ENCODE measurements at places on chromosomes 4 and X.

DNA sequence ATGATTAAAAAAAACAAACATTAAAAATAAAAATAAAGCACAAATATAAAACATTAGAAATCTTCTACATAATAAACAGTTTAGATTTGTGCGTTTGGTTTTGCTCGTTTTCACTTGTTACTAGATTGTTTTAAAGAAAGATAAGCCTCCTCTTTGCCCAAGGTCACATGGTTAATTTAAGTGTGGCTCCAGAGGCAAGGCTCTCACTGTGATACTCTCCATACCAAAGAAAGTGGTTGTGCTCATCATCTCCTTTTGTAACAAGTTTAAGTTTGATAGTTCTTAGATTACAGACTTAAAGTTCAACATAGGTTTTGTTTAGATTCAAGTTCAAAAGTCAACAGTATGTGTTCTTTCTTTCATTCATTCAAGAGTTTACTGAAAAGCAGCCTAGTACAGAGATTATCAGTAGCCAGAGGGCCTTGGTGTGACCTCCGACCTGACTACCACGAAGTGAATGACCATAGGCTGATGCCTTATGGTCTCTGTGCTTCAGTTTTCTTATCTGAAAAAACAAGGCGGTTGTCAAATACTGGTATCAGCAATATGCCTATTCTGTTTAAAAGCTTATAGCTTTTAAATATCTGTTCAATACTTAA lies 133.2 kb downstream of the ZAR1 start:
- H3K36me3 ChIP-seq, result peaks cover 19% of the 10 kb centered on the region
- H3K4me3 ChIP-seq, result no peak overlapping the region
- no peaks in the 10 kb centered on the region for H3K27me3 ChIP-seq
- no peak for DNase-seq

- DNase-seq, result peak; percentile 13
- H3K4me1 ChIP-seq, result peaks cover 14% of the 10 kb centered on the region
- H3K36me3 ChIP-seq, result no peaks in the 10 kb centered on the region
- H3K27me3 ChIP-seq, result no peaks in the 10 kb centered on the region
Observed at GRCh38 chr4:82905205-82905604, 4.7 kb downstream of the THAP9 start.

- H3K4me3 ChIP-seq, result no peak overlapping the region
- DNase-seq, result no peak
- H3K27me3 ChIP-seq, result peaks cover 21% of the 10 kb centered on the region
- H3K4me1 ChIP-seq, result peaks cover 11% of the 10 kb centered on the region
Observed at GRCh38 chr4:10032625-10033024, 11.3 kb upstream of the SLC2A9 start.

GRCh38 chr4:1309261-1310010 lies 19.7 kb downstream of the MAEA start:
- H3K27me3 ChIP-seq, result no peaks in the 10 kb centered on the region
- peak overlapping the region; percentile 69 for H3K4me3 ChIP-seq
- H3K4me1 ChIP-seq, result peaks cover 55% of the 10 kb centered on the region
- DNase-seq, result peak; percentile 50

DNA sequence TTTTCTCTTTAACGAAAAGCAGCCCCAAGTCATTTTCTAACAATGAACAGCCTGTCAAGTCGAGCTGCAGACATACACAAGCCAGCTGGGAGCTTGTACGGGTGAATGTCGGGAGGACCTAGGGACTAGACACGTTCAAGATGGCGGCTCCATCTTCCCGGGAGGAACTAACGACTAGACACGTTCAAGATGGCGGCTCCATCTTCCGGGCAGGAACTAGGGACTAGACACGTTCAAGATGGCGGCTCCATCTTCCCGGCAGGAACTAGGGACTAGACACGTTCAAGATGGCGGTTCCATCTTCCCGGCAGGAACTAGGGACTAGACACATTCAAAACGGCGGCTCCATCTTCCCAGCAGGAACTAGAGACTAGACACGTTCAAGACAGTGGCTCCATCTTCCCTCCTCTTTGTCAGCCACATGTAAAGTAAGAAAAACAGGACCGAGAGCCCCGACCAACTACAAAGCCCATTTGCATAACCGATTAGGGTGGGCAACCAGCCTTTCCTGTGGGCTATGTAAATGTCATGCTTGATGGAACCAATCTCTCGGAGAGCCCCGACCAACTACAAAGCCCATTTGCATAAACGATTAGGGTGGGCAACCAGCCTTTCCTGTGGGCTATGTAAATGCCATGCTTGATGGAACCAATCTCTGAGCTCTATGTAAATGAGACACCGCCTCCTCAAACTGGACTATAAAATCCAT lies 175.5 kb downstream of the DHRSX start:
- H3K27ac ChIP-seq, result peak overlapping the region; percentile 97
- H3K27me3 ChIP-seq, result no peaks in the 10 kb centered on the region
- H3K4me3 ChIP-seq, result peak overlapping the region; percentile 93

- no peak overlapping the region for H3K4me3 ChIP-seq
- H3K27ac ChIP-seq, result no peak overlapping the region
- no peak for DNase-seq
- no peaks in the 10 kb centered on the region for H3K27me3 ChIP-seq
Observed at GRCh38 chrX:18179446-18179845, 41.2 kb downstream of the BEND2 start.

DNA sequence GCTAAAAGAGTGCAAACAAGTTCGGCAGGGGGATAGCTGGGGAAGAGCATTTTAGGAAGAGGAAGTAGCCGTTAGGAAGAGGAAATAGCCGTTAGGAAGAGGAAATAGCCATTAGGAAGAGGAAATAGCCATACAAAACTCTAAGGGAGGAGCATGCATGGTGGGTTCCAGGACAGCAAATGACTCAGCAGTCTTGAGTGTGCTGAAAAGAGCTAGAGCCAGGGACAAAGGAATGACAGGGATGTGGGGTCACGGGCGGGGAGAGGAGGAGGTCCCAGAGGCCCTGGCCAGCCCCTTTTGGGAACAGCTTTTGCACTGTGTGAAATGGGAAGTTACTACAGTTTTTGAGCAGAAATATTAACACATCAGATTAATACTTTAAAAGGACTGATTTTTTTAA lies 882.6 kb downstream of the TRIML1 start:
- H3K27me3 ChIP-seq, result no peaks in the 10 kb centered on the region
- H3K4me3 ChIP-seq, result no peak overlapping the region
- no peaks in the 10 kb centered on the region for H3K36me3 ChIP-seq
- H3K27ac ChIP-seq, result no peak overlapping the region
- DNase-seq, result no peak

GRCh38 chr4:1855333-1856070 lies 454 bp downstream of the LETM1 start:
- H3K4me3 ChIP-seq, result peak overlapping the region; percentile 86
- H3K4me1 ChIP-seq, result peaks cover 52% of the 10 kb centered on the region
- no peaks in the 10 kb centered on the region for H3K27me3 ChIP-seq
- H3K27ac ChIP-seq, result peak overlapping the region; percentile 94

DNA sequence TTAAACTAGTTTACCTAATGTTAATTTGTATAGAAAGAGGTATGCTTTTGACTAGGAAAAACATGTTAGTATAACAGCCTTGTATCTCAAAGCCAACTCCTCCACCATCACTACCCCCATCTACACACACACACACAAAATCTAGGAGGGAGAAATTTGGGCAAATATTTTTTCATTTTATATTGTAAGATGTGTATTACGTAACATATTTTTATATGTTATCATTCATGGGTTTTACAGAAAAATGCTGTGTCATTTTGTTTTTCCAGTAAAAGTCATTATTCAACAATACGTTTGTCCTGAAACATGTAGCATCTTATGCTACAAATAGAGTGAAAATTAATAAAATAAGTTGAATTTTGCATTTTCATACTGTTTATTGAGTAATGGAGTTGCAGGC lies 3.0 kb downstream of the SULT1B1 start:
- H3K27me3 ChIP-seq, result no peaks in the 10 kb centered on the region
- no peaks in the 10 kb centered on the region for H3K36me3 ChIP-seq
- no peak overlapping the region for H3K27ac ChIP-seq
- DNase-seq, result no peak
- H3K4me1 ChIP-seq, result no peaks in the 10 kb centered on the region

- no peak overlapping the region for H3K4me3 ChIP-seq
- no peak for DNase-seq
- H3K4me1 ChIP-seq, result no peaks in the 10 kb centered on the region
- H3K27ac ChIP-seq, result no peak overlapping the region
Observed at GRCh38 chr4:24091639-24092233, 201.9 kb upstream of the PPARGC1A start.

DNA sequence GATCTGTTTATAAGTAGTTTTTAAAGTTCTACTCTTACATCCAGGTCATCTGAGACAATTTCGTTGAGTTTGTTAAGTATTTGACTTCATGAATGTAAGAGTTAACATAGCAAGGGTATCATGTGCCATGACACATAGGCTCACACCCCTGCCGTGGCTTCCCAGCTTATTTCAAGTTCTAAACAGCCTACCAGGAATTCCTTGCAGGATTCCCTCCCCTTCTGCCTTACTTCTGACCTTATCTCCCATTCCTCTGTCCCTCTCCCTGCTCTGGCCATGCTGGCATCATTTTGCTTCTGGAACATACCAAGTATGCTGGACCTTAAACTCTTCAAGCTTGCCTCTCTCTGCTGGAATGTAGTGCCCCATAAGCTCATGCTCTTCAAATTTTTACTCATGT lies 369.9 kb upstream of the PCDH7 start:
- H3K27me3 ChIP-seq, result no peaks in the 10 kb centered on the region
- no peak overlapping the region for H3K4me3 ChIP-seq
- H3K36me3 ChIP-seq, result no peaks in the 10 kb centered on the region
- DNase-seq, result no peak
- H3K4me1 ChIP-seq, result no peaks in the 10 kb centered on the region
- H3K27ac ChIP-seq, result no peak overlapping the region

DNA sequence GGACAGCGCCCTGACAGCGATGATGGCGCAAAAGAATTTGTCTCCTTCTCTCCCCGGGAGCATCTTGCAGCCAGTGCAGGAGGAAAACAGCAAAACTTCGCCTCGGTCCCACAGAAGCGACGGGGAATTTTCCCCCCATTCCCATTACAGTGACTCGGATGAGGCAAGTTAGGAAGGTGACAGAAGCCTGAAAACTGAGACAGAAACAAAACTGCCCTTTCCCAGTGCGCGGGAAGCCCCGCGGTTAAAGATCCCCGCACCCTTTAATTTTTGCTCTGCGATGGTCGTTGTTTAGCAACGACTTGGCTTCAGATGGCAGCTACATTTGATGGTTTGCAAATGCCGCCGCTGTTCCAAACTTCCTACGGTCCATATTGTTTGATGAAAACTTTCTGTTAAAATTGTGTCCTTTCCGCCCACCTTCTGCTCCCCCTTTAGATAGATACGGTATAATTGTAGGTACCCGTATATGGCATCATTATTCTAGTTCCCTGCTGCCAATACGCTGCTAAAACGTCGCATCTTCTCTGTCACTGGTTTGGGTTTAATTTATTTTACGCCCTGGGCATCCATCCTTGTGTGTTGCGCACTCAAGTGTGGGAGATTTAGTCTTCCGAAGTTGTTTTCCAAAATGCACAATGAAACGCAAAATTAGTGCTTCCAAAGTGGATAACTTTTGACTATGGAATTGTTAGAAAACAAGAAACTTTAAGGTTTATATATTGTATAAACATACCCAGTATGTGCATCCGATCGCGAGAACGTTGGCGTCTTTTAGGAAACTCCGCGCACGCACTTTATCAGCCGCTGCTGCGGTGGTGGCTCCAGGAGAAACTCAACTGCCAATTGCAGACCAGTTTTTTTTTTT lies 1.5 kb downstream of the ATOH1 start:
- H3K36me3 ChIP-seq, result peaks cover 4% of the 10 kb centered on the region
- peak overlapping the region; percentile 0 for H3K4me3 ChIP-seq
- peaks cover 17% of the 10 kb centered on the region for H3K4me1 ChIP-seq
- DNase-seq, result no peak
- peaks cover 90% of the 10 kb centered on the region for H3K27me3 ChIP-seq
- peak overlapping the region; percentile 9 for H3K27ac ChIP-seq

- H3K27ac ChIP-seq, result no peak overlapping the region
- H3K36me3 ChIP-seq, result no peaks in the 10 kb centered on the region
- no peaks in the 10 kb centered on the region for H3K27me3 ChIP-seq
Observed at GRCh38 chr4:97479388-97479787, 663.9 kb downstream of the STPG2 start.

- no peaks in the 10 kb centered on the region for H3K36me3 ChIP-seq
- no peak for DNase-seq
- H3K4me3 ChIP-seq, result no peak overlapping the region
- peaks cover 7% of the 10 kb centered on the region for H3K4me1 ChIP-seq
Observed at GRCh38 chr4:185040523-185040922, 22.2 kb downstream of the HELT start.

DNA sequence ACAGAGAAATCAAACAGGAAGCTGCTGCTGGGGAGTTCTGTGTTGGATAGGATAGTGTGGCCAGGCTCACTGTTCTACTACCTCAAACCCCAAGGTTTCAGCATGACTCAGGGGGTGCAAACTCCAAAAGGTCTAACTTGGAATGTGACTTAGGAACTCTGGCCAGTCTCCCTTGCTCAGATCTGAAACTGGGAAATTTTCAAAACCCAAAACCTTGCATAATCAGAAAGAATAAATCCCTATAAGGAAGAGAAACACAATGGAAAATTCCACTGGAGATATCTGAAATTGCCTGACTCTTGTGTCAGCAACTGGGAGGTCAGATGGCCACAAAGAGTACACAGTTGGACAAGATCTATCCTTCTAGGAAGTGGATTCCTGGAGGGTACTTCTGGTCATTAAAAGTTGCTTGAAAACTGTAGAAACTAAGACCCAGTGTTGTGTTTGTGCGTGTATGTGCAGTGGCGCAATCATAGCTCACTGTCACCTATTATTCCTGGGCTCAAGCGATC lies 58.0 kb downstream of the PPEF2 start:
- H3K36me3 ChIP-seq, result no peaks in the 10 kb centered on the region
- no peaks in the 10 kb centered on the region for H3K4me1 ChIP-seq
- H3K4me3 ChIP-seq, result no peak overlapping the region
- H3K27ac ChIP-seq, result no peak overlapping the region
- DNase-seq, result no peak
